ENCODE measurements at places on chromosomes 2 and 18.

DNA sequence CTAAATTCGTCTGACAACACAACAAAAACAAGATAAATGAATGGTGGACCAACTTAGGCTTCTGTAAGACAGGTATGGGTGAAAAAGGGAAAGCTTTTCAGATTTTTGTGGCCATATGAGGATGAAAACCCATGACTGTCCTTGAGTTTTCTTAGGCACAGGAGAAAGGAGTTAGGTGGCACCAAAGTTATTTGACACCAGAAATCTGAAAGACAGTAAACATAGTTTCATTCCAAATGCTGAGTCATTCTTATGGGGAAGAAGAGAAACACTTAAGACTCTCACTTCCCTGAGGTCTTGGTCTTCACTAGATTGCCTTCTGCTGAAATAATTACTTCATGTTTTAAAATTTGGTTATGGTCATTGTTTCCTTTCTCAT is 5.2 kb upstream of the GPD2 start:
- no peak for DNase-seq

- DNase-seq = no peak
Observed at GRCh38 chr2:151325581-151326095, 31.8 kb upstream of the TNFAIP6 start.

- DNase-seq = no peak
Observed at GRCh38 chr18:3092727-3093126, 79.8 kb upstream of the LPIN2 start.

GRCh38 chr2:40093021-40093675 is 314.1 kb upstream of the THUMPD2 start:
- DNase-seq = no peak
